ENCODE measurements at places on chromosomes 4 and X.

- DNase-seq, result no peak
These were observed 518.2 kb upstream of the HTR2C start for GRCh38 chrX:114065577-114066223.

DNA sequence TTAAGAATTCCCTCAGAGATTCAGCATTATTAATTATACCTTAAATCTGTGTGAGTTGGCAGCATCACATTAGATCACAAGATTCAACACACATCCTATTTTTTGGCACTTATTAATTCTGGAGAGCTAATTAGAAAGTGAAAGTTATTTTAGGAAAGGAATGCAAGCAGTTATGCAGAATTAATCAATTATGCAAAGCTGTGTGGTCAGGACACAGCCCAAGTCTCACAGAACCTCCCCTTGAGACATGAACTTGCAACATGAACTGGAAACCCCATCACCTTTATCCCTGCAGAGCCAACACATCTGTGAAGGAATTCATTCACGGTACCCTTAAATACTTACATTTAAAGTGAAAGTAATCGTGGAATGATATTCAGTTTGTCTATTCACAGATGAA lies 80.5 kb downstream of the TSPAN5 start:
- DNase-seq, result no peak

DNA sequence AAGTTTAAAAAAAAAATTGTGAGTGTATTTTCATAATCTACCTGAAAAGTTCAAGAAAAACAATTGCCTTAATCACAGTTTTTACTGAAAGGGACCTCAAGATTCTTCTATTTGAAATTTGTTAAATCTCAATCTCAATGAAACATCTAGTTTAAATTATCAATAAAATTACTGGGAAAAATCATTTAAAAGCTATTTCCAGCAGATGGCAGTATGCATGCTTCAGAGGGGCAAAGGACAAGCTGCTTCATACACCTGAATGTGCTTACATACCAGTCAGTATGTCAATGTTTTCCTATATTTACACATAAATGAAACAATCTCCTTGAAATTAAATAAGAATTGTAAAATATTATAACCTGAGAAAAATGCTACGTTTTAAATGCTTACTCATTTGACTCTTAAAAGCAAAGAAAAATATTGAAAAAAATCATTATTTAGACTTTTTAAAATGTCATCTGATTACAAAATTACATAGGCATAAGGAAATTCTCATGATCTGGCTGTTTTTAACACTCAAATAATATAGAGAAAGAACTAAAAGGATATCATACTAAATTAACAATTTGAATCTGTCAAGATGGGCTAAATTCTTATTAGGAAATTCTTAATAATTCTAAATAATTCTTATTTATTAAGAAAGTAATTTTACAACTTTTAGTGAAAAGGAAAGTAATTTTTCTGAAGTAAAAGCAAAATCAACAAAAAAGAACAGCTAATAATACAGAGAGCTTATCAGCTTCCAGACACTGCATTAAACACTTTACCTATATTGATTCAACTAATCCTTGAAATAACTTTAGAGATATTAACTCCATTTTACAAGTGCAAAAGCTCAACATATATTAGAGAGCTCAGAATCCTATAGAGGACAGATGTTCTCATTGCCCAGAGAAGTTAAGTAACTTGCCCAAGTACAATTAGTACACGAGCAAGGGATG lies 242.1 kb downstream of the ADAMTS3 start:
- no peak for DNase-seq

DNA sequence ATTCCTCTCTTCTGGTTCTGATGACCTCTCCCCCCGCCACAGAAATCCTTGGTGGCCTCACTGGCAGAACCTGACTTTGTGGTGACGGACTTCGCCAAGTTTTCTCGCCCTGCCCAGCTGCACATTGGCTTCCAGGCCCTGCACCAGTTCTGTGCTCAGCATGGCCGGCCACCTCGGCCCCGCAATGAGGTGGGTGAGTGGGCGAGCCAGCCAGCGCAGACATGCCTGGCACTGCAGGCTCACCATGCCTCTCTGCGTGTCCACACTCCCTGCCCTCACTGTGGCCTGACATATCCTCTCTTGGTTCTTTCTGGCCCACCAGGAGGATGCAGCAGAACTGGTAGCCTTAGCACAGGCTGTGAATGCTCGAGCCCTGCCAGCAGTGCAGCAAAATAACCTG lies 8.7 kb downstream of the UBA1 start:
- DNase-seq, result no peak
